ENCODE measurements at places on chromosomes 5 and 9. TPM values are rescaled to one million over a fixed set of nuclear protein-coding genes. Genes with fewer than 3 reads are reported as not detected.

DNA sequence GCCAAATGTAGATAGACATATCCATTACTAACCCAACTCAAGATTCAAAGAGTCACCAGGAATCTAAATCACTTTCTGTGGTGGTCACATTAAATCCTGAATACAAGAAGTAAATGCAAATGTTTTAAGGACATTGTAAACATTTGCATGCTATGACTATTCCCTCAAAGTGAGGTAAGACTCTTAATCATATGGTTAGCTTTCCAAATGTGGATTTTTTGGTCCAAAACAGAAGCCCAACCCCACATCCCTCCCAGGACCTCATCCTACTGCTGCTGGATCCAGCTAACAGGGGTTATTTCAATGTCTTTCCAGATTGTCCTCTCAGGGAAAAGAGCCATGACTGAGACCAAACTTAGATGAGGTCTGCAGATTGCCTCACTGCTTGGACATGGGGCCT lies 228.1 kb upstream of the PANK3 start:
- H3K27me3 ChIP-seq, result peaks cover 1% of the 10 kb centered on the region
- DNase-seq, result no peak
- H3K27ac ChIP-seq, result no peak overlapping the region
- H3K4me1 ChIP-seq, result no peaks in the 10 kb centered on the region

- no peak for DNase-seq
- H3K27me3 ChIP-seq, result no peaks in the 10 kb centered on the region
- H3K27ac ChIP-seq, result no peak overlapping the region
- H3K4me1 ChIP-seq, result no peaks in the 10 kb centered on the region
- H3K36me3 ChIP-seq, result no peaks in the 10 kb centered on the region
- no peak overlapping the region for H3K4me3 ChIP-seq
Measured at GRCh38 chr5:90297045-90297764, 112.4 kb downstream of the CETN3 start.

GRCh38 chr5:111779260-111779921 lies 22.4 kb upstream of the NREP start:
- DNase-seq, result no peak
- H3K36me3 ChIP-seq, result no peaks in the 10 kb centered on the region
- H3K4me1 ChIP-seq, result no peaks in the 10 kb centered on the region
- peaks cover 2% of the 10 kb centered on the region for H3K27me3 ChIP-seq
- no peak overlapping the region for H3K27ac ChIP-seq

SLC34A1 gene
- polyA plus RNA-seq, result 0.34 TPM

GALNT12 gene
- 1.7 TPM for polyA plus RNA-seq

KIF12 gene
- not detected for polyA plus RNA-seq

GRCh38 chr9:22452415-22453010 lies 5.9 kb downstream of the DMRTA1 start:
- no peak overlapping the region for H3K4me3 ChIP-seq
- no peak for DNase-seq
- H3K4me1 ChIP-seq, result no peaks in the 10 kb centered on the region
- no peaks in the 10 kb centered on the region for H3K36me3 ChIP-seq

Measured in immature natural killer cell (primary cell).